ENCODE measurements at places on chromosomes 7 and 10.

- no peak for DNase-seq
These were observed 29.8 kb upstream of the HABP2 start for GRCh38 chr10:113523071-113523470.

DNA sequence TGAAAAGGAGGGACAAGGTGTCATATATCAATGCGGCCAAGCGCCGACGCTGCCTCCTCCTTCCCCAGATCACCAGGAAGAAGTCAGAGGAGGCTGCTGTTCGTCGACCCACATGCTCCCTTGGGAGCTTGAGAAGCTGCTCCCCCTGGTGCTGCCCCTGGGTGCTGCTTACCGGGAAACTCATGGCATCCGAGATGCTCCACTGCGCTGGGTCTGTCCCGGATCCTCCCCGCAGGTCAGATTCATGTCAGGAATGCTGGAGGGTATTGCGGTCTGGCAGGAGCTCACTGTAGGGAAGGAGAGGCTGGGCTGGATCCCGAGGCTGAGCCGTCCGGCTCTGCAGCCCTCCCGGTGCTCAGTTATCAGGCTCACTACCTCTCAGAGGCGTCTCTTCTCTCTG is 123.7 kb upstream of the FAM20C start:
- DNase-seq: no peak

DNA sequence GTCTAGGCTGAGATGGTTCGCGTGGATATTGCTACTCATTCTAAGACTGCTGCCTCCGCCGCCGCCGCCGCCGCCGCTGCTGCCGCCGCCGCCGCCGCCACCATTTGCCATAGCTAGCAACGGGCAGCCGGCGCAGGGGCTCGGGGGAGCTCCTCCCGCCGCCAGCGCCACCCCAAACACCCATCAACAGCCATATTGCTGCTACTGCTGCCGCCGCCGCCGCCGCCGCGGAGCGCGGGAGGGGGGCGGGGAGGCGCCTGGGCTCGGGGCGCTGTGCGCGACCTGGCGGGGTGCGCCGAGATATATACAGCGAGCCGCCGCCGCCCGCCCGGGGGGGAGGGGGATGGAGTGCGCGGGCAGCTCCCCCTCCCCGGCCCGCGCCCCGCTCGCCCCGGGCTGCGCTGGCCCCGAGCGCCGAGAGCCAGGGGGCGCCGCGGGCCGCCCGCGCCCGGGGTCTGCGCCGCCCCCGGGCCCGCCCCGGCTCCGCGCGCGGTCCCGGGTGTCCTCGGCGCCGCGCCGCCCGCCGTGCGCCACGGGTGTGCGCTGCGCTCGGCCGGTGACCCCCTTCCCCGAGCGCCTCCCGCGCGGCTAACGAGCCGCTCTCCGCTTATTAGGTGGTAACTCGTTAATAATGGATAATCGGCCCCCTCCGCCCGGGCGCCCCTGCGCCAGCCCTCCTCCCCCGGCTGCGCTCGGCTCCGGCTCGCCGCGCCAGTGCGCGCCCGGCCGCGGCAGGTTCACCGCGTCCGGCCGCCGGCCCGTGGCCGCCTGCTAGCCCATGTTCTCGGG is at the start of gene KCNMA1:
KCNMA1 (minus strand) TSS at position 277 of the 789 bp plus-strand sequence.
- no peak for DNase-seq

DNA sequence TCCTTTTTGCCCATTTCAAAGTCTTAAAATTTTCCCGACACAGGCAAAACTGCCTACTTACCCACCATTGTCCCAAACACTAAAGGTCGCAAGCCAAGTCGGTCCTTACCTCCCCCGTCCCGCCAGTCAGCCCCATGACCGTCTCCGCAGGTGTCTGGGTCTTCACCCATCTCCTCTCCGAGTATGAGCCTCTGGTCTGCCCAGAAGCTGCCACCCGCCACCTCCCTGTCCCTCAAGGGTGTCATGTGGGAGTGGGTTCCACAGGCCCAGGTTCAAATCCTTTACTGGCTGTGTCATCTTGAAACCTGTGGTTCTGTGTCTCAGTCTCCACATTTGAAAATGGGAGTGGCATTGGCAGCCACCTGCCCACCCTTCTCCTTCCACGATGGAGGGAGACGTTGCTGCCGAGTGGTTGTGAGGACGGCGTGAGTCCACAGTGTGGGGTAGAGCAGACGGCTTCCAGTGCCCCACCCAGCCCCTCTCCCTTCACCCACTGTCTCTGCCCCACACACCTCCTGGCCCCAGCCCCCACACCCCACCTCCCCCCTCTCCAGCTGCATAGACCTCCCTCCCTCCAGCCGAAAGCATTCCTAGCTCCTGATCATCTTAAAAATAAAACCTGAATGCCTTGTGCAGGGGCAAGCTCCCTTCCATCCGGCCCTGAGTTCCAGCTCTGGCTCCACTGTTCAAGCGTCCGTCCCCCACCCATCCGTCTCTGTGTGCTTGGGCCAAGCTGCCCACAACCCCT is 35.3 kb downstream of the FOXL3 start:
- DNase-seq: no peak

GRCh38 chr10:50395851-50396250 is 144.5 kb upstream of the ASAH2 start:
- DNase-seq: no peak

DNA sequence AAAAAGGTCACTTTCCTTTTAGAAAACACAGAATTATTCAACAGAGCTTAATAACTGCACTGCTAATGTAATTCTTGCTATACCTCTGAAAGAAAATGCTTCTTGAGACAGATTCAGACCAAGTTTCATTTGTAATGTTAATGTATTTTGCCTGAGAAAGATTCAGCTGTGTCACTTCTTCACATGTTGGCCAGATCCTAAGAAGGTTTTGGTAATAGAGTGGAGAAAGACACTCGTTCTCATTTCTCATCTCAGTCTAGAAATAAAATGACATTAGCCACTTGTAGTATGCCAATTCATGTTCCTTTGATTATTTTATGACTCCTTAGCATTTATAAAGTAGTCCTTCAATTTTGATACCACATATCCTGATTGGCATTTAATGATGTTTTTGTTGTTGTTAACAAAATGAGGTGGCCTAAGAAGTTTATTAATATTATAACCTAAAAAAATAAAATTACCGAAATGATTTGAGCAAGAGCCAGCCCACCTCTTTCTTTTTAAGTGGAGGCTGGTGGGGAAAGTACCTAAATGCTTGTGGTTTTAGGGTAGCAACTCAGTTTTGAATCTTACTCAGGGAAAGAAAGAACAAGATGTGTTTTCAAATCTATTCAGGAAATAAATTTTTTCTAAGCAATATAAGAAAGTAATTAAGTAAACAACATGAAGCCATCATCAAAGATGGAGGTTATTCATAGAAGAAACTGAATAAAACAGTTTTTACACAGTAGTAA is 16.4 kb upstream of the ELAPOR2 start:
- DNase-seq: no peak

DNA sequence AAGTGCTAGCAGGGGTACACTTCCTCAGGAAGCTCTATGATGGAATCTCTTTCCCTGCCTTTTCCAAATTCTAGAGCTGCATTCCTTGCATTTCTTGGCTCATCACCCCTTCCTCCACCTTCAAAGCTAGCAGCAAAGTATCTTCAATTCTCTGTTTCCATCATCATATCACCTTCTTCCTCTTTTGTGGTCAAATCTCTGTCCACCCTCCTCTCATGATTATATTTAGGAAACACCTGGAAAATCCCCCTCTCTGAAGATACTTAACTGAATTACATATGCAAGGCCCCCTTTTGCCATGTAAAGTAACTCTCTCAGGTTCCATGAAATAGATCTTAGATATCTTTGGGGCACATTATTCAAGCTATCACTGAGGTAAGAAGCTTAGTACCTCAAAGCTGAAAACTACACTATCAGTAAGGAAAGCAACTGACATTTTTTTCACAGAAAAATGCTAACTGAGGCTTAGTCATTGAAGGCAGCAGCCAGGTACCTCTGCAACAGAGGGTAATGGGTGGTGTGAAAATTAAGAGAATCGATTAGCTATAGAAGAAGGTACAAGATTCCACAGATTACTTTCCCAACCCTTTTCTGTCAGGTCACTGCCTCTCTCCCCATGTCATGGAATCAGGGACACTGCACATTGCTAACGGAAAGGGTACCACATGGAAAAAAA is 197.3 kb downstream of the MACC1 start:
- DNase-seq: no peak

DNA sequence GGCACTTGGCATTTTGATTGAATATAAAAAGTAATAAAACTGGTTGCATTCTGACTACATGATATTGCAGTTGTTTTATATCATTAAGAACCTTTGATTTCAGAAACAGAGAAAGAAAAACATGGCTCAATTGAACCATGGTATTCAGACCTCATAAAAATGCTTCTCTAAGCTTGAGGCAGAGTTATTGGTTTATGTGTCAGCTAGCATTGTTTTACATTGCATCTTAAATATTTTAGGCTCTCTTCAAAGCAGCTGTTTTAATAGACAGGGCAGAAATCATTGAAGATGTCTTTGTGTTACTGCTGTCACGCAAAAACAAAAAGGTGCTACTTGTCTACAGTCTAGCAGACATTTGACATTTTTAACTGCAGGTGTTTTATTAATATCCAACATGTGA is 299.2 kb downstream of the EXOC4 start:
- DNase-seq: no peak

- no peak for DNase-seq
These were observed 47.7 kb downstream of the ZNF277 start for GRCh38 chr7:112254156-112254555.

DNA sequence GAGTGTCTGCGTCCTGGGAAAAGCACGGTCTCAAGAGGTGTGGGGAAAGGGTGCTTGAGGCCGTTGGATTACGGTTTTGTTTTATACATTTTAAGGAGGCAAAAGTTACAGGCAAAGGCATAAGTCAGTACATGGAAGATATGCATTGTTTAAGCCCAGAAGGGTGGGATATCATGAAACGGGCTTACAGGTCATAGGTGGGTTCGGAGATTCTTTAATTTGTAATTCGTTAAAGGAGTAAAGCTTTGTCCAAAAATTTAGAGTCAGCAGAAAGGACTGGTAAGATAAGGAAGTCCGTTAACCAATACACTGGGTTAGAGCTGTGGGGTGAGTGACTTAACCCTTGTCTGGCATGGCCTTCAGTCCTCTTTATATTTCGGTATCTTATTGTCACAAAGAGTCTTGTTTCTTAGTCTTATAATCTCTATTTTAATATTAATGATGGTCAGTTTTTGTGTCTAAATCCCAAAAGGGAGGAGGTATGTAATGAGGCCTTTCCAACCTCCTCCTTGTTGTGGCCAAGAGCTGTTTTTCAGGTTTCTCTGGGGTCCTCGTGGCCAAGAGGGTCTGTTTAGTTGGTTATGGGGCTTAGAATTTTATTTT is 12.7 kb downstream of the TSPAN14 start:
- no peak for DNase-seq
